NCI-H1930 (cell line): ENCODE measurements at places on chromosomes 2 and 18.

GRCh38 chr2:140442319-140442718 is 1662.1 kb upstream of the NXPH2 start:
- DNase-seq = no peak

DNA sequence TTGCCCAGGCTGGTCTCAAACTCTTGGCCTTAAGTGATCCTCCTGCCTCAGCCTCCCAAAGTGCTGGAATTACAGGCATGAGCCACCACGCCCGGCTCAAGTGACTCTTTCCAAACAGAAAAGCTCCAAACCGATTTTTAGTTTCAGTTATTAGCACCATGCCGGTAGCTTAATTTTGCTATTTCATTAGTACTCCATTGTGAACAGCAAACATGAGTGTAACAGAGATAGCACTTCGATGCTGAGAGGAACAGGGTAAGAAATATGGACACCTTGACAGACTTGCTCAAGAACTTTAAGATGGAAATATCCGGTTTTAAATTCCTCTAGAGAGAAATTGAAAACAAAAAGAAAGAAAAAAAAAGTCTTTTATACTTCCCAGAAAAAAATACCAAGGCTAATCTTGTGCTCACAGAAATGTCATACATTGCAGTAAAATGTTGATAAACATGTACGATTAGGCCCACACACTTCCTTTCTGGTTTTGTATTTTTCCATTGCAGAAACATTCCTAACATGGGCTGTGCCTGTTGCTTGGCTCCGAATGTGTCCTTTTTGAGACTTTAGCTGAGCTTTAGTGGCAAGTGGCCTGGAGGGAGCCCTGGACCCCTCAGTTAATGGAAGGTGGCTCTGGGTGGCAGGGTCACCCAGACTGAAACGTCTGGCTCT is 18.3 kb downstream of the FHL2 start:
- DNase-seq = no peak

GRCh38 chr2:9052821-9053533 is 49.5 kb upstream of the MBOAT2 start:
- DNase-seq = no peak

DNA sequence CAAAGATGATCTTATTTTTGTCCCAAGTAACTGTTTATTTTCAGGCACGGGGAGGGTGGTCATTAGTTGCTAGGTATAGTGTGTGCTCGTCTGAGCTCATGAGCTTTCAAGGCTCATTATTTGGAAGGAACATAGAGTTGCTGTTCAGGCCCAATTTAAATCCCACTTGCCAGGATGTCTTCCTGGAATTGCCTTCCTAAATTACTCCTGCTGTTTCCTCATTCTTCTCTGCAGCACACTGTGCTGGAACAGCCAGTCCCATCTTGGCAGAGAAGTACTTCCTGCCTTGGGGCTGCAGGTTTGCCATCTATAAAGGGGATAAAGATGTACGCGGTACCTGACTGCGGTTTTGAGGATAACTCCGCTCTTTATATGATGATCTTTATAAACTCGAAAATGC is 37.3 kb downstream of the GREB1 start:
- no peak for DNase-seq

GRCh38 chr2:128260239-128261138 is 58.2 kb downstream of the HS6ST1 start:
- DNase-seq = no peak

- DNase-seq = no peak
These were observed 1.8 kb upstream of the RAB31 start for GRCh38 chr18:9706081-9706935.

GRCh38 chr2:199833525-199833924 is 17.5 kb downstream of the FTCDNL1 start:
- no peak for DNase-seq

DNA sequence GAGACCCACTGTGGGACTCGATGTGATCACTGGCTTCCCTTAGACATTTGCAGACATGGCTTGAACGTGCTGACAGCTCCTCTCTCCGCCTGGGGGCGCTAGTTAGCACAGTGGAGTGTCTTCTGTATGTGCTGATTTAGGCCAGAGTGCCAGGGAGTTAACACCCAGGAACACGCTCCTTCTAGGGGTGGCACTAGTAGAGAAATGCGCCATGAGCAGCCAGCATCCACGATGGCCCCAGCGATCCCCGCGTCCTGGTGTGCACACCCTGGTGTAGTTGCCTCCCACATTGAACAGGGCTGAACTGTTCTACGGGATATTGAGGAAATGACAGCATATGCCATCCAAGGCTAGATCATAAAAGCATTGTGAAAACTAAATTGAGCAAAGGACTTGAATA is 11.4 kb upstream of the NMUR1 start:
- DNase-seq = peak; percentile 5

DNA sequence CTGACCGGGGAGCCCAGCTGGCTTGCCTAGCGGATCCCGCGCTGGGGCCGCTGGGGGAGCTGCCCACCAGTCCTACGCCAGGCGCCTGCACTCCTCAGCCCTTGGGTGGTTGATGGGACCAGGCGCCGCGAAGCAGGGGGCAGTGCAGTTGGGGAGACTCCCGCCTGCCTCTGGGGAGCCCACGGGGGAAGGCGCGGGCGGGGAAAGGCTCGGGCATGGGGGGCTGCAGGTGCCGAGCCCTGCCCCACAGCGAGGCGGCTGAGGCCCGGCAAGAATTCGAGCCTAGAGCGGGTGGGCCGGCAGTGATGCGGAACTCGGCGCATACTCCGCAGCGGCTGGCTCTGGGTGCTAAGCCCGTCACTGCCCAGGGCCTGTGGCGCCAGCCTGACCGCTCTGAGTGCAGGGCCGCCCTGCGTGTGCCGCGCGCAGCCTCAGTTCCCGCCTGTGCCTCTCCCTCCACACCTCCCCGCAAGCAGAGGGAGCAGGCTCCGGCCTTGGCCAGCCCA is 249.1 kb upstream of the TEKT4 start:
- DNase-seq = no peak
